ENCODE measurements at places on chromosomes 5 and 9.

DNA sequence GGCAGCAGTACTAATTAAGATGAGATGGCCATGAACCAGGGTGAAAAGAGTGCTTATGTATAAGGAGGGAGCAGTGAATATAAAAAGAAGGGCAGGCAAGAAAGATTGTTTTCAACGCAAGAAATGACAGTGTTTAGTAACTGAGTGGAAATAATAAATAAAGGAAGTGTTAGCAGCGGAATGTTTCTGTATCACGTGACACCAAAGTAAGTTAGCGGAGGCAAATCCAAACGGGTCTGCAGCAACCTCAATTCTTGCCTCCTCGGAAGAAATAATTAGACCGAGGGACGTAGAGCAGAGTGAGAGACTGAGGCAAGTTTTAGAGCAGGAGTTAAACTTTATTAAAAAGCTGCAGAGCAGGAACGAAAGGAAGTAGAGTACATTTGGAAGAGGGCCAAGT lies 15.4 kb upstream of the GAS1 start:
- no peak for DNase-seq

DNA sequence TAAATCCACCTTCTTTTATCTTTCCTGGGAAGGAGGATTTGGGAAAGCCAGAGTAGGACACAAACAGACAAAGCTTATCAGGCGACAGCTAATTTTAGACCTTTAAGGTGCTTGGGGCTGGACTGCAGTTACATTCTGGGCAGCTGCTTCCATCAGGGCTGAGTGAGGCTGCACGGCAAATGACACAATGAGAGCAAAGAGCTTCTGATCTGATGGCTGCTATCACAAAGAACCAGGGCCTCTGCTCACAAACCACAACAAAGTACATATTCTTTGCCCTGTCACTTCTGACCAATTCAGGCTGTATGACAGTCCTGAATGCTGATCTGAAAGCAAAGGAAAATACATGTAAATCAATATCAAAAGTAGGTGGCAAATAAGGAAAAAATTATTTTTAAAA lies 93.1 kb downstream of the MRPS27 start:
- no peak for DNase-seq

DNA sequence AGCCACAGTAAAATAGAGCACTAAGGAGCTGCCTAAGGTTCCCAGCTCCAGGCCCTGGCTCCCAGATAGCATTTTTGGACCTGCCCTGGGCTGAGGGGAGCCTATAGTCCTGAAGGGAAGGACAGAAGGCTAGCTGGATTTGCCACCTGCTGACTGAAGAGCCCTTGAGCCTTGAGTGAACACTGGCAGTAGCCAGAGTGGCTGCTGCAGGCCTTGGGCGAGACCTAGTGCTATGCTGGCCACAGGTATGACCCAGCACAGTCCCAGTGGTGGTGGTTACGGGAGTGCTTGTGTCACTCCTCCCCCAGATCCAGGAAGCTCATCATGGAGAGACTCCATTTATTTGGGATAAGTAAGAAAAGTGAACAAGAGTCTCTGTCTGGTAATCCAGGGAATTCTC lies 10.3 kb upstream of the STX17 start:
- DNase-seq = no peak

DNA sequence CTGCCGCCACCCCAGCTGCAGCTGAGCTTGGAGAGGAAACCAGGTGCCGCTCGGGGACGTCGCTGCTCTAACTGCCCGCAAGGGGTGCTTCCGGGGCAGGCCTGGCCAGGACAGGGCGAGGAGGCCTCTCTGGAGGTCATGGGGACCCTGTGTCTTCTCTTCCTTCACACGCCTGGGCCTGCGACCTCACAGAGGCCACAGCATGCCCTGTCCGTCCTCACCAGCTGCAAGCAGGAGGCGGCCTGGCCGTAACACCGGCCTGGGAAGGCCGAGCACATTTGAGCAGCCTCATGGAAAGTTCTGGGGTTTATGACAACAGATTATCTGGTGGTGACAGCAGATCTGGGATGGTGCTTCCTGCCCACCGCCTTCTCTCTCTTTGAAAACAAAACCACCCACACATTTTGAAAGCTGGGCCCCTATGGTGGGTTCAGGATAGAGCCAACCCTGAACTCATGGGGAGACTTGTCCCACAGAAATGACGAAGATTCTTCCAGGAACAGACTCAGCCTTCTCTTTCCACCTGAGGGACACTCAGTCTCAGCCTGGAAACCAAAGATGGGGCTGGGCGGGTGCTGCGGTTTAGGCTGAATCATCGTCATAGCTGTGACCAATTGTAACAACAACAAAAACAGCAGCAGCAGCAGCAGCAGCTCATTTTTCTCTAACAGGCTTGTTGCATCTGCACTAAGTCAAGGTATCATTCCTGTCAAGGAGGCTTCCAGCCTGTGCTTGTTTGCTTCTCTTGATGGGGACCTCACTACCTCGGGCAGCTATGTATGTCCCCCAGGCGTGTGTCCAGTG lies 99.6 kb upstream of the RAPGEF1 start:
- DNase-seq = peak; percentile 59

GRCh38 chr9:89154651-89155336 lies 23.8 kb downstream of the SHC3 start:
- DNase-seq = peak; percentile 33

DNA sequence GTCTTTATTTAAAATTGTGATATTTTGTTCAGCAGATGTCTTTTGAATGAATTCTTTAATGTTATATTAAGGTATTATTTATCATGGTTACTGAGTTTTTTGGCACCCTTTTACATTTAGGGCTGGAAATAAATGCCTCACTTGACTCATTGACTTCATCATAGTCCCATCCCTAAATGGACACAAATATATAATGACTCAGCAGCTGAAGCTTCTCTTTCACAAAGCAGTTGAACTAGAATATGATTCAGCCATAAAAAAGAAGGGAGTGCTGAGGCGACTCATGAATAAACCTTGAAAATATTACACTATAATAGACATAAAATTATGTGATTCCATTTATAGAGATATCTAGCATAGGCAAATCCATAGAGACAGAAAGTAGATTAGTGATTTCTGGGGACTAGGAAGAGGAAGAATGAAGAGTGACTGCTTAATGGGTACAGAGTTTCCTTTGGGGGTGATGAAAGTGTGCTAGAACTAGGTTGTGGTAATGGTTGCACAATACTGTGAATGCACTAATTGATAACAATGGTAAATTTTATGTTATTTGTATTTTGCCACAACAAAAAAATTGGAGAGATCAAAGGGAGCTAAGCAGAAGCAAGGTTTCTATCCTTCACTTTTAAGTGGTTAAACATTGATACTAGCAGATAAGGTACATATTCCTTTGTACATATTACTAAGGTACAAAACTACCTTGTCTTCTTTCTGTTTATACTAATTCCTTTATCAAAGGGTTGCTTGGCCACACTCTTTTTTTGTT lies 449.6 kb downstream of the NTRK2 start:
- no peak for DNase-seq

DNA sequence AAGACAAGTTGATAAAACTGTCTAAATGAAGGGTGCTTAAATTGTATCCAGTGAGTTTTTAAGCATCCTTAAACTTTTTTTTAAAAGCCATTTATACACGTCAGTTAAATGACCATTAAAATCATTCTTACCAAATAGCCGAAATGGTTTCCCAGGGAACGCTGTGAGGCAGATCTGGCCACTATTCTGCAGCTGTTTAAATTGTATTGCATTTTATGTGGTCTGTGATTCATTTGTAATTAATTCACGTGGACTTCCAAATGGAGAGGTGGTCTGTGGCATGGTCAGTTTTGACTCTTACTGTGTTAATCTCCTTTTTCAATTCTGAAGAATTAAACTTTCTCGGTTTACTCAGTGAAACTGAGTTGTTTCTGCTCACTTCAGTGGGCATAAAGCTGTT lies 113.7 kb upstream of the OTULINL start:
- no peak for DNase-seq

- DNase-seq = no peak
Measured at GRCh38 chr9:101442318-101442717, 6.7 kb upstream of the ALDOB start.

DNA sequence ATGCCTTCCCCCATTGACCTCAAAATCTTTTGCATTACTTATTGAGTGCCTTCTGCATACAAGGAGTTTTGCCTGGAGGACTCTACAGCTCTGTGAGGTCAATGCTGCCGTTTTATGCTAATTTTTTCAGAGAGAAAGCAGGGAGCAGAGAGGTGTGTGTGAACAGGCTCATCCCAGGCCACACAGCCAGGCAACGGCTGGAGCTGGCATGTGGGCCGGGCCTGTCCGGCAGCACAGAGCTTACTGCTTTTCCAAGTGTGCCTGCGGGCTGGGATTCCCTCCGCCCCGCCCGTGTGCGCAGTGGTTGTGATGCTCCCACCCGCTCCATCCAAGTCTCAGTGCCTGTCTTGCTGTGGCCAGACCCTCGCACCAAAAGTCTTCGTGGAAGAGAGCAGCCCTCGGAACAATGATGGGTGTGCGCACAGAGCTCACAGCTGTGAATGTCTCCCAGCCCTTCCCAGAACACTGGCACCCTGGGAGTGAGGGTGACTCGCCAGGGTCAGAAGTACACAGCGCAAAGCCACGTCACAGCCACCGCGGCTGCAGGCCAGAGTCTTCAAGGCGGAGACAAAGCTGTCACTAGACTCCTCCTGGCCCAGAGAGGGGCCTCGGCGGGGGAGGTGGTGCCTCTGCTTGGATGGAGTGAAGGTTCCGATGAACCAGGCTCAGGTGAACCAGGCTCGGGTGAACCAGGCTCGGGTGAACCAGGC lies 82.8 kb downstream of the COL5A1 start:
- DNase-seq = no peak

DNA sequence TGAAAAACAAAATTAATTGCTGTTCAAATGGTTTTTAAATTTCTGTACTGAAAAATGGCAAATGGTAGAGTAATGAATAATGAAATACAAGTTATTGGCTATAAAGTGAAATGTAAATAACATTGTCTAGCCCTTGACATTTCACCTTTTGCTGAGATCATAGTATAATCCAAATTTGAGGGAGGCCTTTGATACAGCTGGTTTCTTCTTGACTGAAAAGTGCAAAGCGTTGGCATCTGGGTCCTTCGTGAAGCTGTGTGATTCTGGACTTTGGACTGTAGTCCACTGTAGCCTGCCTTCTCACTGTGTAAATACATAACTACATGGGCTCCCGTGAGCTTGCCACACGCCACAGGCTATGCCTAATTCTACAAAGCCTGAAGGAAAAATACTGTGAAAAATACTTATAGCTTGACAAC lies 52.3 kb downstream of the ARHGEF28 start:
- DNase-seq = no peak

GRCh38 chr5:90983148-90983547 lies 400.0 kb downstream of the ARRDC3 start:
- no peak for DNase-seq

DNA sequence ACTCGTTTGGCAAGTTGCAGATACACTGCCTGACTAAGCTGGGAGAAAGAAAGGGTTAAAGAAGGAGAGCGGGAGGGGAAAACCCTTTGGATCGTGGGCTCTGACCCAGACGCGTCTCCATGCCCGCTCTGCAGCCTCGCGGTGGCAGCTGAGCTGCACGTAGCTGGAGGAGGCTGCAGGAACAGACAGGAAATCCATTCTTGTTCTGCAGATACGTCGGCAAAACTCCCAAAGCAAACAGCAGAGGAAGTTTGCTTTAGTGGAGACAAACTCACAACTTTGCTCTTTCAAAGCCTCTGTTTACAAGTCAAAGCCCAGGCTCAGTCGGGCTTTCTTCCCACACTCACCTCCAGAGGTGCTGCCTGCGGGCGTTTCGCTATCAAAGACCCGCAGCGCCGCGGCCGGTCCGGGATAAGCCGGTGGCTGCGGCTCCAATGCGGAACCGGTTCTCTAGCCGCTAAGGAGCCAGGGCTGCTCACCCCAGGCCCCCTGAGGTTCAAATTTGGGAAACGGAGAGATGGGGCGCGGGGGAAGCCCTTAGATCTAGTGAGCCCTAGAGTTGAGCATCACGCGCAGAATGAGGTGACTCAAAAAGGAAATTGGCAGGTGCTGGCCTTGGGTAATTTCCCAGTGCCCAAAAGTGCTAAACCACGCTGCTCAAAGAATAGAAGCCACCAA lies 60.7 kb downstream of the MAT2B start:
- DNase-seq = peak; percentile 25

DNA sequence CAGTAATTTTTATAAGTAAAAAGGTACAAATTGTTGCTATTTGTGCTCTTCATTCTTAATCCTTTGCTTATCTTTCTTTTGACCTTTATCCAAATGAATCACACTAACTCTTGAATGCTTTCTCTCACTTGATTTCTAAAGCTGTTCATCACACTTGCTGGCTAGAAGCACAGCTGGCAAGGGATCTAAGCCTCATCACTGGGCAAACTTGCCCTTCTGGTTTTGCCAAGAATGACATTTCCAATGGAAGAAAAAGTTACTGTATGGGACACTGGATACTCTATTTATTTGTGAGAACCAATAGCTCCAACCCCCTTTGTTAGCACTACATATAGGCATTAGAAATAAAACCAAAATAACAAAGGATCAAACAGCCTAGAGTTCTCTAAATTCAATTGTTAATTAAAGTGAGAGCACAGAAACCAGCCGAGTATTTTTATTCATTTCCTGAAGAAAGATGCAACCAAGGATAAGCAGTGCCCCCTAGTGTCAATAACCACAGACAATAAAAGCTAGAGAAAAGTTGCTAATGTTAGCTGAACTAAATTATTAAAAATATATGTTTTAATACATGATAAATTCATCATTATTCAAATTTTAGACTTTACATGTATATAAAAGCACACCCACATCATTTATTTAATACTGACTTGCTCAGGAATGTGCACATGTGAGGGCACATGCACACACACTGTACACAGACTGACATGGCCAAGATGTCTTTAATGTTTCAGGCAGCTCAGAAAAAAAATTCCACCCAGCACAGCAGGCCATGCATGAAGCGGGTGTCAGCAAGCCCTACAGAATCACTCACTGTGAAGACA lies 59.8 kb upstream of the POU5F2 start:
- DNase-seq = peak; percentile 54
